Activated CD8-positive, alpha-beta T cell treated with anti-CD3 and anti-CD28 coated beads, Interleukin-2, amount 10 ng/mL, durations not matched to agents 7 days and 5 days (primary cell): ENCODE measurements at places on chromosomes 3 and 15. TPM values are rescaled to one million over a fixed set of nuclear protein-coding genes. Genes with fewer than 3 reads are reported as not detected.

TMEM108 gene
- total RNA-seq = not detected

C2CD4A gene
- not detected for total RNA-seq

EXD1 gene
- total RNA-seq = not detected

PCLAF gene
- 153 TPM for total RNA-seq

FAM43A gene
- 1.1 TPM for total RNA-seq

HHLA2 gene
- 3.3 TPM for total RNA-seq

RARRES1 gene
- total RNA-seq = not detected

GCHFR gene
- 50.8 TPM for total RNA-seq

SELENOT gene
- 104 TPM for total RNA-seq

CTSH gene
- total RNA-seq = 34.0 TPM

ATP13A5 gene
- total RNA-seq = not detected

FBXL22 gene
- 0.66 TPM for total RNA-seq

FBXL2 gene
- not detected for total RNA-seq

GHRL gene
- 0.21 TPM for total RNA-seq

PDCD10 gene
- total RNA-seq = 72.2 TPM

MTHFS gene
- total RNA-seq = 37.0 TPM

ABI3BP gene
- total RNA-seq = 0.16 TPM
